Activated CD4-positive, CD25-positive, alpha-beta regulatory T cell treated with anti-CD3 and anti-CD28 coated beads, Interleukin-2, amount 50 U/mL, for 72 hours (primary cell): ENCODE measurements at places on chromosomes 2 and 18.

GRCh38 chr2:97697252-97698235, 15.8 kb upstream of the ZAP70 start:
- DNase-seq, result peak; percentile 94

DNA sequence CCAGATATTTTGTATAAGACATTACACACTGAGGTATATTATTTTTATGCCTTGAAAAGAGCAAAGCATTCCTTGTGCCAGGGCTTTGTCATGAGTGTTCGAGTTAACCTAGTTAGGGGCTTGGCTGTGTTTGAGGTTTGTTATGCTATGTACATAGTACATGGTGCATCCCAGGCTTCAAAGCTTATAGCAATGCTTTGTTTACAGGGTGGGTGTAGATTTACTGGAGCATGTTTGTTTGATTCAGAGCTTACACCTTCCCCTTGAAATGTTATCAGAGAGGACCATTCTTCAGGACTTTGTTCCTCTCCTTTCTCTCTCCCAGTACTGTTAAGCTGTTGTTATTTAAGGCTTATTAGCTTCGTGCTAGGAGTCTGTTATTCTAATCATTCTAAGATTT, 738.7 kb upstream of the LRRTM4 start:
- no peak for DNase-seq

- no peak for DNase-seq
These were observed 10.7 kb upstream of the ADCY3 start for GRCh38 chr2:24930768-24931167.

- no peak for DNase-seq
These were observed 662.6 kb upstream of the FAM98A start for GRCh38 chr2:34261701-34262100.

DNA sequence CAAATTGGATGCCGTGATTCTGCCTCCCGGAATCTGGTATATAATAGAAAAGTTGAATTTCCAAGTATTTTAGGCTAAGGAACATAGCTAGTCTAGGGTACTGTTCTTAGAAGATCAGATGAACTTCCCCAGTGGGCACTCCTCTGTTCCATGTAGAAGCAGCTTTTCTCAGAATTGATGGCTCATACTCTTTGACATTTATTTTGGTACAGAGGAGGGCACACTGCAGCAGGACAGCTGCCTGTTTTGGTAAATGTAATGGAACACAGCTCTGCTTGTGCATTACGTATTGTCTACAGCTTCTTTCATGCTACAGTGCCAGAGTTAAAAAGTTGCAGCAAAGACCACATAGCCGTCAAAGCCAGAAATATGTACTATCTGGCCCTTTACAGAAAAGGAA, 10.8 kb downstream of the YPEL5 start:
- no peak for DNase-seq

- DNase-seq, result no peak
These were observed 127.6 kb upstream of the LINC00305 start for GRCh38 chr18:64276311-64277090.

- no peak for DNase-seq
These were observed 12.0 kb upstream of the SATB2 start for GRCh38 chr2:199469514-199470360.

- DNase-seq, result no peak
These were observed 21.4 kb upstream of the MLPH start for GRCh38 chr2:237465515-237466148.

- no peak for DNase-seq
These were observed 48.3 kb downstream of the RAB31 start for GRCh38 chr18:9756271-9756932.

DNA sequence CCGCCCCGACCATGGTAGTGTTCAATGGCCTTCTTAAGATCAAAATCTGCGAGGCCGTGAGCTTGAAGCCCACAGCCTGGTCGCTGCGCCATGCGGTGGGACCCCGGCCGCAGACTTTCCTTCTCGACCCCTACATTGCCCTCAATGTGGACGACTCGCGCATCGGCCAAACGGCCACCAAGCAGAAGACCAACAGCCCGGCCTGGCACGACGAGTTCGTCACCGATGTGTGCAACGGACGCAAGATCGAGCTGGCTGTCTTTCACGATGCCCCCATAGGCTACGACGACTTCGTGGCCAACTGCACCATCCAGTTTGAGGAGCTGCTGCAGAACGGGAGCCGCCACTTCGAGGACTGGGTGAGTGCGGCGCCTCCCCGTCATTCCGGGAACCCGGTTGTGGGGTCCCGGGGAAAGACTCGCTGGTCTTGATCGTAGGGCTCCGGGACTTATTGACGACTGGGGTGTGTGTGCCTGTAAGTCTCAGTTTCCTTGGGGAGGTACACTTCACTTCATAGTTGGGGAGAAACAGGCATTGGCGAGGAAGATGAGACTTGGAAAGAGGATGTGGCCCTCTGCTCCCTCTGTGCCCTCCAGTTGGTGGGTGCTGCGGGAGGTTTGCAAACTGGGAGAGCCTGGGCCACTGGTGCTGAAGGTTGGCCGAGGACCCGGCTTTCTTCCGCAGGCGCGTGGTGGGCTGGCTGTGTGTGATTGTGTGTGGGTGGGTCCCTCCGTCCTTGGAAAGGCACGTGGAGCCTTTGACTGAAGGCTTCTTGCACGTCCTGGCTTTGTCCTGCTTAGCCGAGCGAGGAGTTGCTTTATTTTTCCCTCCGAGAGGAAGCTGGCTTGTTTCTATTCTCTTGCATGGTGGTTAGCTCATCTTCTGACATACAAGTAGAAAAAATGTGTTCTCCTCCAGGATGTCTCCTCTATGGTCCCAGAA, 886 bp downstream of the PRKCE start:
- peak; percentile 38 for DNase-seq

DNA sequence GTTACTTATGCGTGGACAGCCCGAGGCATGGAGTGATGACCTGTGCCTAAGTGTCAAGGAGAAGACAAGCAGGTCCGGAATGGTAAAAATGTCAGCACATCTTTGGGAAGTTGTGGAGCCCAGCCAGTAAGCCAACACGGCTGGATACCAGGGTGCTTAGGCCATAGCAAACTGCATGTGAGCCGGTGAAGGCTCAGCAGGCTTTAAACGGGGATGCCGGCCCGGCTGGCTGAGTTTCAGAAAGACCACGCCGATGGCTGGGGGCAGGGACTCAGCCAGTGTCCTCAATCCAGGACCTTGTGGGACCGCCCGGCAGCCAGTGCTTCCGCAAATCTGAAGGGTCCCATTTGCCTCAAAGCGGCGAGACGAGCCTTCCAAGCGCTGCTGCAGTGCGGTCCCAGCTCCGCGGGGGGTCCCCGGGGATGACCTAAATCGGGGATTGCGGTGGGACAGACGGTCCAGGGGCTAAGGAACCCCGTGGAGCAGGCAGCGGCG, 946 bp upstream of the AGAP1 start:
- no peak for DNase-seq

DNA sequence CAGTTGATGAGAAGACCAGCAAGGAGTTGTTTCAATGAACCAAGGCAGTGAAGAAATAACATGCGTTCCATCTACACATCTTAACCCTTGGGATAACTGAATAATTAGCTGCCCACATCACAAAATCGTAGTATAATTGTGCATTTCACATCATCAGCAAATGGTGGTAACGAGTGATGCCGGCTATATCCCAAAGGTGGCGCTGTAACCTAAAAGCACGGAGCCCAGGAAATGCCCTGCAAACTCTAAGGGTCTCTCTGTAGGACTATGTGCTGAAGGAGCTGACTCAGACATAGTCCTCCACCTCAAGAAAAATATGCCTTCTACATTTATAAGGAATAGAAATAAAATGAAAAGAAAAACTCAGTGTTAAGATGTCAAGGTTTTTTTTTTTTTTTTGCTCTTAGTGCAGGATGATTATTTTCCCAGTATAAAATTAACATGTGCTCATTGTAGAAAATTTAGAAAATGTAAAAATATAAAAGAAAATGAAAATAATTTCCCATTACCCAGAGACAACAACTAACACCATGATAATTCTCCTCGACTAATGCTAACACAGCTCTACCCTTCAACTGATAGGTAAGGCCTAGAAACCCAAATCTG, 23.1 kb upstream of the DSG3 start:
- no peak for DNase-seq

DNA sequence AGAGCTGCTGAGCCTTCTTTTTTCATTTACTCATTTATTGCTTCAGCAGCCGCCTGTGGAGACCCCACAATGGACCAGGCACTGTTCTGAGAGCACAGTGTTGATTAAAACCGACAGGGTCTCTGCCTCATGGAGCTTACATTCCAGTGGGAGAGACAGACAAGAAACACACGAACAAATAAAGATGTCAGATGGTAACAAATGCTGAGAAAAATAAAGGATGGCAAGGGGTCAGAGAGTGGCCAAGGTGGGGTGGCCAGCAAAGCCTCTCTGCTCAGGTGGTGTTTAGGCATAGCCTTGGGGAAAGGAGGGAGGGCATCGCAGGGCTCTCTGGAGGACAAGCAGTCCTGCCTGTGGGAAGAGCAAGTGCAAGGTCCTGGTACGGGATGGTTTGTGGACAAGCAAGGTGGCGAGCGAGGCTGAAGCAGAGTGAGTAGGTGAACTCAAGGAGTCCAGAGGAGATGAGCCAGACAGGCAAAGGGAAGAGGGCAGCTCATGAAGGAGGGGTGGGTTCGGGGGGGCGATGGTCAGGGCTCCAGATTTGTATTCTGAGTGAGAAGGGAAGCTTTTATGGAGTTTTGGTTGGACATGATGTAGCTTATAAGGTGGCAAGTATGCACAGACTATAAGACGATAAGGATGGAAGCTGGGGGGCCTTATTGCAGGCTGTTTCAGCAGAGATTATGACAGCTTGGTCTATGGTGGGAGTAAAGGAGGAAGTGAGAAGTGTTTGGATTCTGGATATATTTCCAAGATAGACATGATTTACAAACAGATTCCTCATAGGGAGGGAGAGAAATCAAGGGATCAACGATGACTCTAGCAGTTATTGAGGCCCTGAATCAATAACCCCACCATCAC, 8.8 kb upstream of the ITGB6 start:
- no peak for DNase-seq

- DNase-seq, result no peak
These were observed 160.7 kb upstream of the SP5 start for GRCh38 chr2:170554278-170554955.

DNA sequence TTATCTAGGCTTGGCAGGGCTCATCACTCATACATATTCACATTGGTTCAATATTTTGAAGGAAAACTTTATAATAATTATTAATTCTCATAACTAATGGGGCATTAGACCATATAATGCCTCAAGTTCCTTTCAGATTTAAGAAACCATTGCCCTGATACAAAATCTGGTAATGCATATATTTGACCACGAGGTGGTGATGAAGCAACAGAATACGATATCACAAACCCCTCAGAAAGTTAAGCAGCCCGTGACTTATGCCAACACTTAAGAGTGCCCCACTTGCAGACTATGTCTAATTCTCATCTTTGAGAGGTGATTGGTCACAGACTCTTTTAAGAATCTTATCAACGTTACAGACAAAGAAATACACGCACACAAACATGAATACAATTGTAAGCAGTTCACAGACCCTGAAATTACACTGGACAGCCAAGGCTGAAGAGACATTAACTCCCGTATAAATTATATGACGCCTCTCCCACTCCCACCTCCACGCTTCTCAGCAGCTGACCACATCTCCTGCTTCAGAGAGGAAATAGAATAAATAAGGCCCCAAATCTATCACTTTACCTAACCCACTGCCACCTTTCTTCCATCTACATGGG, 20.7 kb upstream of the DNAH6 start:
- DNase-seq, result no peak

DNA sequence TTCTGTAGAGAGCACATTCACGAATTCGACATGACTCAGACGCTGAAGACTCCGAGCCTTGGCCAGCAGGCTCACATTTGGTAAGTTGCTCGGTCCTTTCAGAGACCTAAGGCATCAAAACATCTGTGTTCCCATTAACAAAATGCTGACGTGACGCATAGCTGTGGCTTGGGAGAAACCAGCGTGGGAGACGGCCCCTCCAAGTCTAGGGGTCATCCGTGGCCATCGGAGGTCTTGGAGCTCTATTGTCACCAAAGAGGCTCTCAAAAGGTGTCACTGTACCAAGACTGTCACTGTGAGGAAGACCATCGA, 14.9 kb downstream of the FBLN7 start:
- DNase-seq, result no peak

- no peak for DNase-seq
These were observed 28.0 kb downstream of the PLB1 start for GRCh38 chr2:28523902-28524301.

- no peak for DNase-seq
These were observed 66.4 kb upstream of the BOD1L2 start for GRCh38 chr18:57080479-57080878.

DNA sequence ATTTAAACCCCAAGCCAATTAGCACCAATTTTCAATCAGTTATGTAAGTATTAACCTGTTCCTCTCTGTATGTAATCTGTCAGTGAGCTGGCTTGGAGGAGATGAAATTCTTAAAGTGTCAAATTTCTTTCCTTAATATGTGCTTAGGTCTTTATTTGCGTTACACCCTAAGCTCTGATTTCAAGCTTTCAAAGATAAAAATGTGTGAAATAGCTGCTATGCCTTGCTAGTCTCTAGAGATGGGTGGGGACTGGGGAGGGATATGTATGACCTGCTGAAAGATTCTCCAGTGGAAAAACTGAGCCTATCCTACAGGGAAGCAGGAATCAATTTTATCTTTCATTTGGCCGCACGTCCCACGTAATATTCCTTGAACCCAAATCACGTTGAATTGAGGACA, 264.5 kb downstream of the RND3 start:
- no peak for DNase-seq

GRCh38 chr2:861655-862354, 88.8 kb upstream of the SNTG2 start:
- no peak for DNase-seq

GRCh38 chr18:11948852-11949523, 32.3 kb upstream of the IMPA2 start:
- DNase-seq, result no peak

DNA sequence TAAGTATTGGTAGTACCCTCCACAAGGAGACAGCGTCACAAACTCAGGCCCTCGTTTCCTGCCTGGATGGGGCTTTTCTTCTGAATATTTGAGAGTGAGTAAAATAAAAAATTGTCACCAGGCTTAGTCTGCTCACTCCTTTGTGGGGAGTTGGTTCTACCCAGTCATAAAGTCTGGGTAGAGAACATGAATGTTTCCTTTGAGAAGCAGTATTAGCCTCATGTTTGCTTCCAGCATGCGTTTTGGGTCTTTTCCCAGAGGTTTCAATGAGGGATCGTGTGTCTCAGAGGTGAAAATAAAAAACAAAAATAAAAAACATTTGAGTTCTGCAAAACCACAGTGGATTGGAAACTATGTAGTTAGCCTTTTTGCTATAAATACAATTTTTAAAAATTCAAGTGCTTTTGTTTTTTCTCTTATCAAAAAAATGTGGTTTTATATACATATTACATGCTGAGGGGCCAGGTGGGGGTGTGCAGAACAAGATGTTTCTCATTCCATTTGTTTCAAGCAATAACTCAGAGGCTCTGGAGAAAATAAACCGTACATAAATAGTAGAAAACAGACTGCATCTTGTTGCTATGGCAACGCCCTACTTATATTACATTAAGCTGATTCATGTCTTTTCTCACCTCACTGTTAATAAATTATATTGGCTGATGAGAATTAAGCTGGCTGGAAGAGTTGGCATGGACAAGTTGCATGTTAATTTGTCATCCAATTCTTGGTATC, 225.4 kb upstream of the FBXO11 start:
- no peak for DNase-seq

- no peak for DNase-seq
These were observed 327.0 kb downstream of the RAD51AP2 start for GRCh38 chr2:17191223-17191622.

GRCh38 chr2:20051532-20052228, at the start of gene LAPTM4A:
TSS of gene LAPTM4A (minus strand) at chr2:20051628. CDS start at chr2:20051520, 108 bp downstream.
- DNase-seq, result peak; percentile 95

- DNase-seq, result no peak
These were observed 257.3 kb downstream of the BCL2 start for GRCh38 chr18:63062246-63062645.

GRCh38 chr2:207960090-207960489, 65.2 kb downstream of the PLEKHM3 start:
- DNase-seq, result no peak
